ENCODE measurements at places on chromosomes 1 and 21. TPM values are rescaled to one million over a fixed set of nuclear protein-coding genes. Genes with fewer than 3 reads are reported as not detected.

GRCh38 chr1:86466986-86467385 is 1.7 kb upstream of the CLCA1 start:
- H3K4me3 ChIP-seq, result no peak overlapping the region
- no peaks in the 10 kb centered on the region for H3K4me1 ChIP-seq
- H3K27me3 ChIP-seq, result no peaks in the 10 kb centered on the region
- H3K36me3 ChIP-seq, result no peaks in the 10 kb centered on the region

DNA sequence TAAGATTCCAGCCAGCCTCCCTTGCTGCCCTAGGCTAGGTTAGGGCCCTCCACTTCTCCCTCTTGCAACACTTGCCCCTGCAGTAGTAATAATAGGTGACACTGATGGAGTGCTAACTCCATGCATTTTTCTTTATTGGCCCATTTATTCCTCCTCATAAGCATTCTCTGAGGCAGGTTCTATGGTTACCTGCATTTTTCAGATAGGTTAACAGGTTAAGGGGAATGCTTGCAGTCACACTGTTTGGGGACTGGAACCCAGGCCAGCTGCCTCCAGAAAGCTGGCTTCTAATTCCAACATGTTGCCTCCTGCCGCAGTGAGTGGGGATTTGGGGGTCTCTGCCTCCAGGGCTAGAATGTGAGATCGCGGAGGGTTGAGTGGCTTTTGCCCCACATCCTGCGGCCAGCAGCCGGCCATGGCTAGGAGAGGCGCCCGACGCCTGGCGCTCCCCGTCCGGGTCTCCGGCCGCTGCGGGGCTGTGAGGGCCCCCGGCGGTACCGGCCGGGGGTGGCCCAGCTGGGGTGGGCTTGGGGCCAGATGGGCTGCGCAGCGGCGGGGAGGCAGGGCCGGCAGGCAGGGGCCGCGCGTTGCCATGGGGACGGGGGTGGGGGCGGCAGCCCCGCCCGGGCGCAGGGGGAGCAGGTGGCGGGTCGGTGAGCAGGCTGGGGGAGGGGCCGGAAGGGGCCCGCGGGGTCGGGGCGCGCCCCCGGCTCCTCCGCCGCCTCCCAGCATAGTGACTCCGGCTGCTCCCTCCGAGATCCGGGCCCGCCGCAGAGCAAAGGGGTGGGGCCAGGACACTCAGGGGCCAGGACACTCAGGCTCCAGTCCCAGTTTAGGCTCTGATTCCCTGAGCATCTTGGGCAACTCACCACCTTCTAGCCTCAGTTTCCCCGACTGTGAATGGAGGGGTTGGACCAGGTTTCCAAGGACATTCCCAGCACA is 68.4 kb upstream of the SSBP3 start:
- H3K27ac ChIP-seq, result no peak overlapping the region
- peaks cover 10% of the 10 kb centered on the region for H3K4me1 ChIP-seq
- H3K27me3 ChIP-seq, result peaks cover 3% of the 10 kb centered on the region
- DNase-seq, result peak; percentile 73
- H3K4me3 ChIP-seq, result peak overlapping the region; percentile 73
- no peaks in the 10 kb centered on the region for H3K36me3 ChIP-seq

DNA sequence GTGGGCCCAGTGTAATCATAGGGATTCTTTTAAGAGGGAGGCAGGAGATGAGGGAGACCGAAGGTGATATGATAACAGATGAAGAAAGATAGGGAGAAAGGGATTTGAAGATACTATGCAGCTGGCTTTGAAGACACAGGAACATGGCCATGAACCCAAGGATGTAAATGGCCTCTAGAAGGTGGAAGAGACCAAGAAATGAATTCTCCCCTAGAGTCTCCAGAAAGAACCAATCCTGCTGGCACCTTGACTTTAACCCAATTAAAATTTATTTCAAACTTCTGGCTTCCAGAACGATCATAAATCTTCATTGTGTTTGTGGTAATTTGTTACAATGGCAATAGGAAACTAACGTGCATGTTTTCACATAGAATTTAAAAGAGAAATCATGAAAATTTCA is 95.0 kb upstream of the GORAB start:
- H3K4me1 ChIP-seq, result no peaks in the 10 kb centered on the region
- H3K27me3 ChIP-seq, result no peaks in the 10 kb centered on the region
- no peaks in the 10 kb centered on the region for H3K36me3 ChIP-seq
- no peak overlapping the region for H3K27ac ChIP-seq
- H3K4me3 ChIP-seq, result no peak overlapping the region

DNA sequence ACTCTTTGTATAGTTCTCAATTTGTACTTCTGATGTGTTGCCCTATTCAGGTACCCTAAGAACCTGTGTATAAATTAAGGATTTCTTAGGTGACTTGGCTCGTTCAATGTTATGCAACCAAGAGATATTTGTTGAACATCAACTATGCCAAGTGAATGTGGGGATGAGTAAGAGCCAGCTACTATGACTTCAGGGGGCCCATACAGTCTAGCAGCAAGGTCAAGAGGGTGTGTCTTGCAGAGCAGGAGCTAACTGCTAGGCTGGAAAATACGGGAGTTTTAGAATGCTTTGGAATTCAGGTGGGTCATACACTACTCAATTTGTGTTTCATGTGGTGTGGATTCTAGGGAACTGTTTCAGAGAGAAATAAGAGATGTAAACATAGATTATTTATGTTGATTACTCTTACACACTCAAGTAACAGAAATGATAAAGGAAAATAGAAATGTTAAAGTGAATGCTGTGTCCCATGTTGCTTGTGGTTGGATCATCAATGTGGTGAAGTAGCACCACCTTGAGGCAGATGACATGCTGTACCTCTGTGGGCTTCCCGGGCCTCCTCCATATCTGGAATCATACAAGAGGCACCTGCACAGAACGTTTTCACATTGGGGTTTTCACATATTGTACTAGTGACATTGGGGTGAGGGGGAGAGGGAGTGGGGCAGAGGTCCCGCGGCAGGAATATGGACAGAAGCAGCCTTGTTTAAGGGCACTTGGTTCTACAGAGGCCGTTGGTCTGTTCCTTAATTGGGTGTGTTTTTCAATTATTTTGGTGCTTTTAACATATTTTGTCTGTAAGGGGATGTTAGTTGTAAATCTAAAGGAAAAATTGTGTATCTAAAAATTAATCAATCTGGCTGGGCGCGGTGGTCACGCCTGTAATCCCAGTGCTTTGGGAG is 12.4 kb downstream of the ARPC5 start:
- no peak overlapping the region for H3K4me3 ChIP-seq
- no peak overlapping the region for H3K27ac ChIP-seq
- H3K4me1 ChIP-seq, result no peaks in the 10 kb centered on the region
- DNase-seq, result peak; percentile 55

GRCh38 chr1:198176179-198176578 is 19.4 kb downstream of the NEK7 start:
- no peak overlapping the region for H3K4me3 ChIP-seq
- no peaks in the 10 kb centered on the region for H3K36me3 ChIP-seq
- H3K27me3 ChIP-seq, result no peaks in the 10 kb centered on the region
- H3K4me1 ChIP-seq, result no peaks in the 10 kb centered on the region
- no peak for DNase-seq

GRCh38 chr1:178724728-178725465 is at the start of gene RALGPS2:
Gene RALGPS2 (plus strand): TSS chr1:178725244. CDS start chr1:178776765, 51,521 bp downstream.
- H3K27me3 ChIP-seq, result no peaks in the 10 kb centered on the region
- peak; percentile 81 for DNase-seq
- H3K4me1 ChIP-seq, result no peaks in the 10 kb centered on the region
- peak within 1 kb of the TSS; percentile 10 for H3K27ac ChIP-seq
- peaks cover under 1% of the 10 kb centered on the region for H3K36me3 ChIP-seq

- no peaks in the 10 kb centered on the region for H3K4me1 ChIP-seq
- H3K4me3 ChIP-seq, result no peak overlapping the region
- H3K36me3 ChIP-seq, result no peaks in the 10 kb centered on the region
- H3K27ac ChIP-seq, result no peak overlapping the region
- DNase-seq, result no peak
These were observed 556.5 kb downstream of the PTBP2 start for GRCh38 chr1:97277891-97278654.

- no peak overlapping the region for H3K4me3 ChIP-seq
- H3K27ac ChIP-seq, result no peak overlapping the region
- H3K36me3 ChIP-seq, result peaks cover 24% of the 10 kb centered on the region
- no peak for DNase-seq
- H3K27me3 ChIP-seq, result no peaks in the 10 kb centered on the region
These were observed 276.7 kb downstream of the ZP4 start for GRCh38 chr1:237613984-237614383.

- no peaks in the 10 kb centered on the region for H3K27me3 ChIP-seq
- no peaks in the 10 kb centered on the region for H3K36me3 ChIP-seq
- H3K4me1 ChIP-seq, result no peaks in the 10 kb centered on the region
- H3K4me3 ChIP-seq, result no peak overlapping the region
These were observed 22.9 kb downstream of the DDX20 start for GRCh38 chr1:111778541-111779051.

DNA sequence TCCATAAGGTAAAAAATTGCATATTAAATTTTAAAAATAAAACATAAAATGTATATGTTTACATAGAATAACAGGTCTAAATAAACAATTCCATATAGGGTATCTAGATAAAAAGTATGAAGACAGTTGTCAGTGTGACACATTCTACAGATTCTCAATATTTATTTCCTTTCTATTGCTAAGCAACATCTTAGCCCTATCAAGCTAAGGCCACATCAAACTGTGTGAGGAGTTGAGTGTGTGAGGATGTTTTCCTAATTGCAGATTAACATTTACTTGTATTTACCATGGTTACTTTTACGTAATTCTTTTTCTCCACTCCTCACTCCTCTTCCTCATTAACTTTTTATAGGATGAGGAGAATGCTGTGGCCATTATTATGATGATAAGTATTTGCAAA is 41.9 kb upstream of the MCOLN3 start:
- DNase-seq, result no peak
- H3K27ac ChIP-seq, result no peak overlapping the region
- no peaks in the 10 kb centered on the region for H3K27me3 ChIP-seq
- H3K36me3 ChIP-seq, result no peaks in the 10 kb centered on the region

GRCh38 chr1:76268341-76268740 is 193.8 kb downstream of the ST6GALNAC3 start:
- no peaks in the 10 kb centered on the region for H3K27me3 ChIP-seq
- DNase-seq, result no peak
- H3K27ac ChIP-seq, result no peak overlapping the region
- no peak overlapping the region for H3K4me3 ChIP-seq

- H3K27ac ChIP-seq, result no peak overlapping the region
- H3K4me3 ChIP-seq, result no peak overlapping the region
- peaks cover 59% of the 10 kb centered on the region for H3K27me3 ChIP-seq
- DNase-seq, result no peak
- H3K36me3 ChIP-seq, result no peaks in the 10 kb centered on the region
- no peaks in the 10 kb centered on the region for H3K4me1 ChIP-seq
These were observed 1.0 kb downstream of the CDKN2C start for GRCh38 chr1:50970931-50971582.

- no peak overlapping the region for H3K4me3 ChIP-seq
- peaks cover 46% of the 10 kb centered on the region for H3K36me3 ChIP-seq
- H3K27ac ChIP-seq, result no peak overlapping the region
- DNase-seq, result peak; percentile 53
- H3K27me3 ChIP-seq, result no peaks in the 10 kb centered on the region
These were observed 40.0 kb upstream of the MAGOH start for GRCh38 chr1:53278298-53278725.

GRCh38 chr1:7704214-7705047 is 66.7 kb upstream of the VAMP3 start:
- H3K27me3 ChIP-seq, result peaks cover 5% of the 10 kb centered on the region
- H3K36me3 ChIP-seq, result no peaks in the 10 kb centered on the region
- DNase-seq, result peak; percentile 96
- H3K4me1 ChIP-seq, result 0 out of 2 replicates have a peak, but pooled peaks cover 3% of the 10 kb centered on the region
- H3K4me3 ChIP-seq, result peak overlapping the region; percentile 54
- H3K27ac ChIP-seq, result no peak overlapping the region

GRCh38 chr21:43603233-43603626 is 56.1 kb downstream of the HSF2BP start:
- H3K36me3 ChIP-seq, result no peaks in the 10 kb centered on the region
- H3K4me3 ChIP-seq, result no peak overlapping the region
- no peaks in the 10 kb centered on the region for H3K27me3 ChIP-seq
- H3K4me1 ChIP-seq, result no peaks in the 10 kb centered on the region
- DNase-seq, result no peak
- H3K27ac ChIP-seq, result no peak overlapping the region

DNA sequence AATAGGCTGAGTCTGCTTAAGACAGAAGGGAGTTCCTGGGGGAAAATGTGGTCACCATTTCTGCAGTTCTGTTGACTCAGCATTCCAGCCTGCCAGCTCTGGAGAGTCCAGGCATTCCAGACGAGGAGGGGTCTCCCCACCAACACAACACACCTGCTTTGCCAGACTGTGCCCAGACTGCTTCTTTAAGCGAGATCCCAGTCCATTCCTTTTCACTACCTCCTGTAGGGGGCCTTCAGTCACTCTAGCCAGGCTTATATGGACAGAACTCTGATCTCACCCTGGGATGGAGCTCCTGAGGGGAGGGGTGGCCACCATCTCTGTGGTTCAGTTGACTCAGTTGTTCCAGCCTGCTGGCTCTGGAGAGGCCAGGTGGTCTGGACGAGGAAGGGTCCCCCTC is 48.5 kb downstream of the UBE2U start:
- no peaks in the 10 kb centered on the region for H3K4me1 ChIP-seq
- DNase-seq, result peak; percentile 63
- H3K36me3 ChIP-seq, result peaks cover 2% of the 10 kb centered on the region
- no peak overlapping the region for H3K27ac ChIP-seq

- no peak overlapping the region for H3K4me3 ChIP-seq
- H3K36me3 ChIP-seq, result no peaks in the 10 kb centered on the region
- DNase-seq, result peak; percentile 36
- H3K27ac ChIP-seq, result peak overlapping the region; percentile 86
- H3K27me3 ChIP-seq, result no peaks in the 10 kb centered on the region
- peaks cover 8% of the 10 kb centered on the region for H3K4me1 ChIP-seq
These were observed 193.6 kb upstream of the KAZN start for GRCh38 chr1:14404862-14405301.

DNA sequence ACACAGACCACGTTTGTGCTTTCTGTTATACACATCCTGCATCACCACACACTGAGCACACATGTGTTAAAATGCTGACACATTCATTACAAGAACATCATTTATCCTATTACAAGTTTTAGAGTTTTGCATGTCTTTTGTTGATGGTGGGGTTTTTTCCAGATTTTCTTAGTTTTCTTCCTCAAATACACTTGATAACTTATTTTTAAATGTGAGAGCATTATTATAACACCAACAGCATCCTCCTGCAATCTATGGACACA is 67.3 kb downstream of the TGFBR3 start:
- H3K4me3 ChIP-seq, result no peak overlapping the region
- no peaks in the 10 kb centered on the region for H3K27me3 ChIP-seq
- no peaks in the 10 kb centered on the region for H3K36me3 ChIP-seq
- H3K4me1 ChIP-seq, result no peaks in the 10 kb centered on the region

- no peak for DNase-seq
- H3K27ac ChIP-seq, result no peak overlapping the region
- H3K4me1 ChIP-seq, result no peaks in the 10 kb centered on the region
- H3K27me3 ChIP-seq, result no peaks in the 10 kb centered on the region
- H3K36me3 ChIP-seq, result no peaks in the 10 kb centered on the region
- H3K4me3 ChIP-seq, result no peak overlapping the region
These were observed 64.7 kb downstream of the SNRPE start for GRCh38 chr1:203926025-203926540.

- H3K36me3 ChIP-seq, result no peaks in the 10 kb centered on the region
- no peaks in the 10 kb centered on the region for H3K27me3 ChIP-seq
- H3K27ac ChIP-seq, result no peak overlapping the region
- DNase-seq, result no peak
- no peaks in the 10 kb centered on the region for H3K4me1 ChIP-seq
These were observed 61.0 kb downstream of the PAX7 start for GRCh38 chr1:18691648-18692047.

GRCh38 chr1:84996846-84997666 is at the start of gene MCOLN2:
Gene MCOLN2 (minus strand): TSS chr1:84997113. CDS start chr1:84996872, 241 bp downstream.
- peak within 1 kb of the TSS; percentile 86 for H3K4me3 ChIP-seq
- DNase-seq, result peak; percentile 65
- H3K4me1 ChIP-seq, result no peaks in the 10 kb centered on the region
- H3K27me3 ChIP-seq, result peaks cover 22% of the 10 kb centered on the region

ZNF593OS gene
- total RNA-seq, result not detected

PSEN2 gene
- 17.4 TPM for total RNA-seq

PRAMEF20 gene
- not detected for total RNA-seq

SYPL2 gene
- total RNA-seq, result 2.5 TPM

S100A7 gene
- total RNA-seq, result not detected

FAM89A gene
- total RNA-seq, result 1.4 TPM

All from H9 (cell line).